GM23338 (cell line): ENCODE measurements at places on chromosomes 1 and 21. TPM values are rescaled to one million over a fixed set of nuclear protein-coding genes. Genes with fewer than 3 reads are reported as not detected.

Gene DNASE2B
- total RNA-seq = not detected in 2 replicates

Gene OR2G6
- total RNA-seq = not detected in 2 replicates

Gene PCP4
- 1.6 TPM in 1 of 2 replicates, not detected in the other for total RNA-seq

Gene TNFSF18
- total RNA-seq = not detected in 2 replicates

Gene NHLH2
- total RNA-seq = 1.7 and 2.3 TPM in 2 replicates

DNA sequence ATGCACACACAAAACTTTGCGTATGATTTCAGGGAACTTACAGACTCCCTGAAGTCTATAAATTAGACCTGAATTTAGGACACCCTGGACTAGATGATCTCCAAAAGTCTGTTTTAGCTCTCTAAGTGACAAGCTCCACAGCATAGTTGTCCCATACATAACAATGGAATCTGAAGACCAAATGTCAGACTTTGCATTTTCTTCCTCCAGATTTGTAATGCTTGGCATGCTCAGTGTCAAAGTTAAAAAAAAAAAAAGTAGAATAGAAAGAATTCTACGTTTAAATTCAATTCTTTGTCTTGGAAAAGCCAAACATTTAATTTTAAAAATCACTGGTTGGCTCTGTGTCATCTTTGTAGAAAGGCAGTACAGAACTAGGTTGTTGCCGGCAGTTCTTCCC is 66.7 kb downstream of the OLFML2B start:
- no peaks in the 10 kb centered on the region for H3K27me3 ChIP-seq
- H3K27ac ChIP-seq = no peak overlapping the region
- no peak overlapping the region for H3K4me3 ChIP-seq
- no peak for DNase-seq
- H3K36me3 ChIP-seq = no peaks in the 10 kb centered on the region
- 0 out of 2 replicates have a peak, but pooled peaks cover 6% of the 10 kb centered on the region for H3K4me1 ChIP-seq

DNA sequence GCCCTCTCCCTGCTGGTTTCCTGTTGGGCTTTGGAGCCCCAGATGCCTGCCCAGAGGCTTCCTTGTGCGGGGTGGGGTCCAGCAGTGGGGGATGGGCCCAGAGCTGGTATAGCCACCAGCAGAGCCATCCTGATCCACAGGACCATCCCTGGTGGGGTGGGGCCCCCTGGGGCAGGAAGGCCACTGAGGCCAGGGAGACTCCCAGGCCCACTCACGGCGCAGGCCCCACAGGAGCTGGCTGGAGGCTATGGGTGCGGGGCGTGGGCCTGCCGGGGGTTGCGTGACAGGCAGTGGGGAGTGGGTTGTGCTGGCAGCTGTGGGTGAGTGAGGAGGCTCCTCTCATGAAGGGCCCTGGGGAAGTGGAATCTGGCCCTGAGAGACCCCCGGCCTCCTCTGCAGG is 5.7 kb downstream of the LRRC3 start:
- H3K27ac ChIP-seq = no peak overlapping the region
- no peaks in the 10 kb centered on the region for H3K4me1 ChIP-seq
- no peaks in the 10 kb centered on the region for H3K27me3 ChIP-seq

DNA sequence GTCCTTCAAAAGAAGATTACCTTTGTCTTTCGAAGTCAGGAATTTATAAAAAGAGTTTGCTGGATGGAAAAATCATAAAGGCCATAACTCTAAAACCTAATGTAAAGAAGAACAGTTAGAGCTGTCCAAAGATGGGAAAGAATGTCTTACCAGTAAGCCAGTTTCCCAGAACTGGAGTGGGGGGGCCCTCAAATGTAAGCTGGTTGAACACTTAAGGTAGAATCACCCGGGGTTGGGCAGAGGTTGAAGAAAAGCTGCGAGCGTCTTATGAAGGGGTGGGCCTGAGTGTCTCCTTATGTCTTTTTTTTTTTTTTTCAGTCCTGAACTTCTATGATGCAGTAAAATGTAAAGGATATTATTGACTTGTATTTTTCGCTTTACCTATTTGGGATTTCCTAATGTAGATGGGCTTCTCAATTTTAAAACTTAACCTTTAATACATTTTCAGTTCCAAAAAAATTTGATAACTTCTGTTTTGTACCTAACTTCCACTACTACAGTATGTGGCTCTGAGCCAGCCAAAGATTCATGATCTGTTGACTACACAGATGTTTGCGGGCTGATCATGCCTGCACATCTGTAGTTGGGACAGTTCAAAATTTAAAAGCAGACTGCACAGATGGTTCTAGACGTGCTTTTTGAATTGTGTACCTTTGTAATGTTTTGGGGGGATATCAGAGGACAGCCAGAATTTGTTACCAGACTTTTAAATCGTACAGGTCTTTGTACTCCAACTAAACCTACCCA is 43.6 kb downstream of the NFYC start:
- no peak overlapping the region for H3K4me3 ChIP-seq
- peaks cover 22% of the 10 kb centered on the region for H3K4me1 ChIP-seq
- H3K27me3 ChIP-seq = no peaks in the 10 kb centered on the region
- H3K36me3 ChIP-seq = peaks cover 18% of the 10 kb centered on the region

- peaks cover 17% of the 10 kb centered on the region for H3K27me3 ChIP-seq
- peaks cover 18% of the 10 kb centered on the region for H3K4me1 ChIP-seq
- peak within 1 kb of the TSS; percentile 63 for H3K27ac ChIP-seq
- H3K36me3 ChIP-seq = no peaks in the 10 kb centered on the region
- peak within 1 kb of the TSS; percentile 76 for H3K4me3 ChIP-seq
Observed at GRCh38 chr1:25875154-25875855, at the start of gene PAQR7. Gene PAQR7 (minus strand): TSS chr1:25875708. CDS start chr1:25863839, 11,869 bp downstream.

GRCh38 chr1:110433803-110434202 is 17.1 kb upstream of the PROK1 start:
- H3K4me3 ChIP-seq = no peak overlapping the region
- H3K27ac ChIP-seq = no peak overlapping the region
- peaks cover 14% of the 10 kb centered on the region for H3K4me1 ChIP-seq

GRCh38 chr1:180246579-180246978 is 16.5 kb downstream of the LHX4 start:
- no peaks in the 10 kb centered on the region for H3K27me3 ChIP-seq
- H3K27ac ChIP-seq = no peak overlapping the region
- H3K4me1 ChIP-seq = peaks cover 36% of the 10 kb centered on the region

DNA sequence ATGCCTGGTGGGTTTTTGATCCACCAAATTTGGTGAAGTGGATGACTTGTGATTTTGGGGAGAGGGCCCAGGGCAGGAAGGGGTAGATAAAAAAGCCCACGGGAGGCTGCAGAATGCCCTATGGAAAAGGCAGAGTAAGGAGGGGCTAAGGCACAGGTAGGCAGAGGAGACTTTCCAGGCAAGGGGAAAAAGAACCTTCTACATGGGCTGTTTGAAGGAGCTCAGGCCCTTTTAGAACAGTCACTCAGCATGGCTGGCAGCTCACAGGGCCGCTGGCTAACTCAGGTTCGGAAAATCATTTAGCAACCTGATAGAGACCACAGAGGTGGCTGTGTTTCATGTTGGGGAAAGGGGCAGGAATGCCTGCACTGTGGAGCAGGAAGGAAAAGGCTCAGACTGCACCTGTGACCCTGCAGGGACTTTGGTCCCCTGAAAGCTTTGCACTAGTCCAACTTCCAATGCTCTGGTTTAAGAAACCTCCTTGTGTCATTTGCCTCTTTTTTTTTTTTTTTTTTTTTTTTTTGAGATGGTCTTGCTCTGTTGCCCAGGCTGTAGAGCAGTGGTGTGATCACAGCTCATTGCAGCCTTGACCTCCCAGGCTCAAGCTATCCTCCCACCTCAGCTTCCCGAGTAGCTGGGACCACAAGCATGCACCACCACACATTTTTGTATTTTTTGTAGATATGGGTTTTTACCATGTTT is 58.5 kb upstream of the ENAH start:
- no peak overlapping the region for H3K4me3 ChIP-seq
- no peaks in the 10 kb centered on the region for H3K36me3 ChIP-seq
- H3K4me1 ChIP-seq = 0 out of 2 replicates have a peak, but pooled peaks cover 6% of the 10 kb centered on the region
- DNase-seq = no peak

DNA sequence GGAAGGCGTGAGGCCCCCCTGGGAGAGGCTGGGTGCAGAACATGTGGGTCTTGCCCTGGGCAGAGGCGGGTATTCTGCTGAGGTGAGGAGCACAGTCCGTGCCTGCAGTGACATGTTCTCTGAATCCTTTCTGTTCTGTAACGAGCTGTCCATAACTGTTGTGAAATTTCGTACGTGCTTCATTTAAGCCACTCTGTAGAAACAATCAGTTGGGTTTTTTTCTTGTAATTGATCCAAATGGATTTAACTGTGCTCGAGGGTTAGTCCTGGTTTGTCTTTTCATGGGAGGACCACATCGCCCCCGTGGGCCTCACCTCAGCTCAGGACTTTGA is 45.4 kb upstream of the DIP2A start:
- no peak overlapping the region for H3K27ac ChIP-seq
- H3K4me1 ChIP-seq = no peaks in the 10 kb centered on the region
- no peaks in the 10 kb centered on the region; the same call in 1 of the 2 replicates for H3K36me3 ChIP-seq
- no peak for DNase-seq

GRCh38 chr1:53552981-53553733 is 94.0 kb downstream of the DMRTB1 start:
- H3K27ac ChIP-seq = no peak overlapping the region
- H3K4me1 ChIP-seq = peaks cover 12% of the 10 kb centered on the region; the same call in 1 of the 2 replicates
- no peaks in the 10 kb centered on the region for H3K27me3 ChIP-seq
- H3K36me3 ChIP-seq = no peaks in the 10 kb centered on the region
- no peak for DNase-seq

GRCh38 chr1:7470904-7471638 is 300.0 kb upstream of the VAMP3 start:
- H3K4me1 ChIP-seq = no peaks in the 10 kb centered on the region
- no peaks in the 10 kb centered on the region for H3K27me3 ChIP-seq
- no peak for DNase-seq
- no peaks in the 10 kb centered on the region for H3K36me3 ChIP-seq
- no peak overlapping the region for H3K4me3 ChIP-seq

GRCh38 chr1:6301526-6301925 is 40.6 kb upstream of the GPR153 start:
- no peaks in the 10 kb centered on the region; the same call in 1 of the 2 replicates for H3K36me3 ChIP-seq
- H3K4me1 ChIP-seq = no peaks in the 10 kb centered on the region
- no peak overlapping the region for H3K27ac ChIP-seq

DNA sequence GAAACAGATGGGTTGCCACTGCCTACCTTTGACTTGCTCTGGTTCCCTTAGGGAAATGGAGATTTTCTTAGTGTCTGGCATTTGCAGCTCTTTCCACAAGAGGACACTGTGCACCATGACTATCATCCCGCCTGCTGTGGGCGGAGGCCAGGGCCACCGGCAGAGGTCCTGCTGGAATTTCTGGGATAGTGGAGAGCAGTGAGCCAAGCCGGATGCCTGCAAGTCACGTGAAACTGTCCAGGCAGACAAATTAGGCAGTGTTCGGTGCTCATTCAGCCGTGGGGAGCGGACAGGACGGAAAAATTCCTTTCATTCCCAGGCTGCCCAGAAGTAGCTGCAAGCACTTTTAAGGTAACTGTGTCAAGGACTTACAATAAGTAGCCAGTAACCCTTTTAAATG is 43.4 kb downstream of the IGSF5 start:
- H3K4me3 ChIP-seq = no peak overlapping the region
- H3K36me3 ChIP-seq = peaks cover 21% of the 10 kb centered on the region
- H3K27me3 ChIP-seq = no peaks in the 10 kb centered on the region
- H3K4me1 ChIP-seq = no peaks in the 10 kb centered on the region
- peak; percentile 84 for DNase-seq

DNA sequence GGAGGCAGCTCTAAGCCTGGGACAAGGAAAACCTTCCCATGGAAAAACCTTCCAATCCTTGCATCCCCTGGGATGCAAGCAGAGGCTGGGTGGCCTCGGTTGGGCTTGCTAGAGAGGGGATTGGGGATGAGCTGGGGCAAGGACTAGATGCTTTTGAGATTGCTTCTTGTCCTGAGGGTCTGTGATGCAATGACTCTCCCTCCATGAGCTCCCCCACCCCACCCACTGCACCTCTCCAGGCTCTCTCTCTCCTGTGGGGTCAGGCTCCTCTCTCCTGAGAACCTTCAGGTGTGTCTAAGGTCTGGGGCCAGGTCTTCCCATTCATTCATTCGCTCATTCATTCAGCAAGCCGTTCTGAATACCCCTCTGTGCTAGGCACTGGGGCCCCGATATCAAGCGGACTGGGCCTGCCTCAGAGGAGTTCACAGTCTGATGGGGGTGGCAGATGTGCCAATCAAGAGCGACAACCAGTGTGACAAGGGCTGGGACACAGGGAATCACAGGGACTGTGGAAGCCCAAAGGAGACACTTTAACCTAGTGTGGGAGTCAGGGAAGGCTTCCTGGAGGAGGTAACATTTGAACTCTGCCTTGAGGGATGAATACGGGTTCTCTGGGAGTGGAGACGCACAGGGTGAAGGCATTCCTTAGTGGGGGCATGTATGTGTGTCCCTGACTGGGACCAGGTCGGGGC is 6.5 kb downstream of the LDLRAD1 start:
- no peaks in the 10 kb centered on the region for H3K36me3 ChIP-seq
- H3K27ac ChIP-seq = no peak overlapping the region
- no peaks in the 10 kb centered on the region for H3K4me1 ChIP-seq
- no peak overlapping the region for H3K4me3 ChIP-seq
- no peaks in the 10 kb centered on the region for H3K27me3 ChIP-seq
- DNase-seq = no peak

GRCh38 chr21:39397646-39398385 is 47.8 kb downstream of the LCA5L start:
- H3K27ac ChIP-seq = peak overlapping the region; percentile 47; the same call in 1 of the 2 replicates
- no peak overlapping the region for H3K4me3 ChIP-seq
- peaks cover 12% of the 10 kb centered on the region; the same call in 1 of the 2 replicates for H3K36me3 ChIP-seq
- no peaks in the 10 kb centered on the region for H3K27me3 ChIP-seq
- peaks cover 3% of the 10 kb centered on the region; the same call in 1 of the 2 replicates for H3K4me1 ChIP-seq

GRCh38 chr1:19360432-19360831 is 48.3 kb downstream of the SLC66A1 start:
- no peak for DNase-seq
- H3K27me3 ChIP-seq = no peaks in the 10 kb centered on the region
- H3K36me3 ChIP-seq = no peaks in the 10 kb centered on the region
- no peaks in the 10 kb centered on the region for H3K4me1 ChIP-seq

DNA sequence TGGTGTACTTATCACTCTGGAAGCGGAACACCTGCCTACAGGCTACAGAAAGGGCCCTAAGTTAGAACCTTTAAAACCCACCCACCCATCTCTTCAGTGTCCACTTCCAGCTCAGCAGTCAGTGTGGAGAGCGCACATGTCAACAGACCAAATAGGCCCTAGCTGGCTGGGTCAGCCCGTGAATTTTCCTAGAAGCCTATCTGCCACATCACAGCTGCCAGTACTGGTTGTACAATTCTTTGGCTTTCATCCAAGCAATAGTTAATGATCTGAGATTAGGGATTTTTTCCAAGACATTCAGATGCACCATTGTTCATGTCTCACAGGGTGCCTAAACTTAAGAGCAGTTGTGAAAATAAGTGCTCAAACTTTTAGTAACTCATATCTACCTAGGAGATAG is 197.1 kb downstream of the KCNK2 start:
- no peak for DNase-seq
- no peaks in the 10 kb centered on the region for H3K36me3 ChIP-seq
- no peak overlapping the region for H3K4me3 ChIP-seq
- no peaks in the 10 kb centered on the region for H3K27me3 ChIP-seq
- no peak overlapping the region for H3K27ac ChIP-seq

GRCh38 chr1:228830954-228831481 is 95.7 kb downstream of the RHOU start:
- H3K4me3 ChIP-seq = no peak overlapping the region
- no peak overlapping the region for H3K27ac ChIP-seq
- DNase-seq = no peak
- H3K4me1 ChIP-seq = peaks cover 14% of the 10 kb centered on the region
- H3K27me3 ChIP-seq = no peaks in the 10 kb centered on the region
- H3K36me3 ChIP-seq = no peaks in the 10 kb centered on the region
